ENCODE measurements at places on chromosomes 2 and 18.

DNA sequence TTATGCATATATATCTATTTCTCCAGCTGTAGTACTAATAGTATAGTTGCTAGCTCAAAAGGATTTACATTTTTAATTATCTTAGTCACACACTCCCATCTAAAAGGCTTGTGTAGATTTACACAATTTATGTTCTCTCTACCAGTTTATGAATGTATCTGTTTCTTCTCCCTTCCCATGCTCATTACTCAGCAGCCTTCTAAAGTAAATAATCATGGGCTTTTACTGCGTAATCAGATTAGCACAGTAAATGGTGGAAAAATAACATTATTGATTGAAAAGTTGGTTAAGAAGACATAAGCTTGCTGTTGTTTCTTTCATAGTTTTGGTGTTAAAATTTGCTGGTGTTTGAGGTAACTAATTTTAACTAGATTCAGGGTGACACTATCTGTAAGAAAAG is 81.8 kb downstream of the PTPN4 start:
- DNase-seq, result no peak

GRCh38 chr18:23300231-23300805 is 152.8 kb upstream of the RIOK3 start:
- peak; percentile 24 for DNase-seq

DNA sequence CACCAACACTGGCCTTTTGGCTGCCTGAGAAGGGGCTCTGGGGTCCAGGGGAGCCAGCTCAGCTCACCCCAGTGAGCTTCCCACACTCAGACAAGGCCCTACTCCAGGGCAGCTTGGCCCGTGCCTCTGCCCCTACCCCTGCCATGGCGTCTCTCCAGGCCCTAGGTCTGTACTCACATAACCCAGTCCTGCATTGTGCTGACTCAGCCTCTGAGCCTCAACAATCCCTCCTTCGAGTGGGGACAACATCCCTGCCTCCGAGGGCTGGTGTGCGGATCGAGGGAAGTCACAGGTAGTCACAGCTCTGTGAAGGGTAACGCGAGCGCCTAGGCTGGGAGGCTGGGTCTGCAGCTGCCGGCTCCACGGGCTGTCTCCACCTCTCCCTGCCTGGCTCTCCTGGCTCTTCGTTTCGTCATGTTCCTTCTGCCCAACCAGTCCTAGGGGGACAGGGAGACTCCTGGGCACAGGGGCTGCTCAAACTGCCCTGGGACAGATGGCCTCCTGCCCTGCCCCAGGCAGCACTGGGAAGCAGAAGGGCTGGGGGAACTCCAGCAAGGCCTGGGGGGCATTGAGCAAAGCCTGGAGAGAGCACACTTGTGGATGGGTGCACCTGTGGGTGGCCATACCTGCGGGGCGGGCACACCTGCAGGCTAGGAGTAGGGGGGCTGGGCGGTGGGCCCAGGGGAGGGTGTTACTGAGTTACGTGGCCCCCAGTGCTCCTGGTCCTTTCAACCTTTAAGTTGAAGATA is 74.6 kb downstream of the RRM2 start:
- DNase-seq, result no peak

GRCh38 chr2:147025646-147026585 is 818.9 kb upstream of the ACVR2A start:
- DNase-seq, result peak; percentile 98

- DNase-seq, result no peak
These were observed 93.5 kb upstream of the PARD3B start for GRCh38 chr2:204451766-204452165.

DNA sequence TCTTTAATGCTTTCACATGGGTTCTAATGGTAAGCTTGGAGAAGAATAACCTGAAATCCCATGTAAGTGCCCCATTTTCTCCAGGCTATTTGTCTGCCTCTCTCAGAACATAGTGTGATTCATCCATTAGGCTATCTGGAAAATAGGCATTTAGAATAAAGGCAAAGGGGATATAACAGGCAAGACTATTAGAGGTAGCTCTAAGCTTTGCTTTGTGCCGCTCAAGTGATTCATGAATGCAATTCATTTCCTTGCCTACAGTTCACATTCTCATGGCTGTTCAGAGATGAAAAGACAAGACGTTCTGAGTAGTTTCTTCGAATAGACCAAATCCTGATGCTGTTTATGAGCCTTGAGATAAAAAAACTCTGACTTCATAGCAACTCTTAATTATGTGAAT is 101.7 kb downstream of the ANKRD44 start:
- DNase-seq, result no peak

GRCh38 chr2:212595036-212595654 is 56.5 kb upstream of the ERBB4 start:
- peak; percentile 15 for DNase-seq

GRCh38 chr18:55302167-55302833 is 285.7 kb downstream of the TCF4 start:
- DNase-seq, result no peak

DNA sequence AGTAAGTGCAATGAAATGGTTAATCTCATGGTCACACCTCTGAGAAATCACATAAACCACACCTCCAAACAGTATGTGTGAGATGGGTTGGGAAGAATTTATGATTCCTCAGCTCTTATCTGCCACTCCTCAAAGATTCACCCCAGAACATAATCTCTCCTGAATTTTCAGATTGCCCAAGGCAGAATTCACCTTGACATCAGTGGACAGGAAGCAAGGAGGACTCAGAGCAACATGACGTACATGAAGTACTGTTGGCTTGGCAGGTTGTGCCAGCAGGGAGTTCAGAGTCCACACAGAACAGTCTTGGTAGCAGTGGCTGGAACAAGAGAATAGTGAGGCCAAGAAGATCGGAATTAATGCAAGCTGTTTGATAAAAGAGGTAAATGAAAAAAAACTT is 31.7 kb upstream of the CYBRD1 start:
- no peak for DNase-seq

GRCh38 chr18:24060644-24061043 is 46.1 kb downstream of the TTC39C start:
- DNase-seq, result peak; percentile 89

DNA sequence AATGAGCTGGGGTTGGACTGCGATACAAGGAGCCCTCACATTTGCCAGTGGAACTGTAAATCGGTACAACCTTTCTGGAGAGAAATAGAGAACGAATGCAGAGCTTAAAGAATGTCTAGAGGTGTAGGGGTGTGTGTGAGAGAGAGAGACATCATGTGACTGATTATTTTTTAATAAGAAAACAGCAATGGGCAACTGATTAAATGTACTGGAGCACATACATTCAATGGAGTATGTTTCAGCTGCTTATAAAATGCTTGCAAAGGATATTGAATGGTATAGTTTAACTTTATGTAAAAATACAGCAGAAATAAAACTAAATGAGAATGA is 391 bp upstream of the TMEM17 start:
- no peak for DNase-seq

- peak; percentile 3 for DNase-seq
These were observed 21.8 kb downstream of the ATAD2B start for GRCh38 chr2:23905155-23905554.

GRCh38 chr2:113757138-113757657 is 756 bp upstream of the SLC35F5 start:
- no peak for DNase-seq

- DNase-seq, result no peak
These were observed 322.3 kb downstream of the FSIP2 start for GRCh38 chr2:186060744-186061440.

DNA sequence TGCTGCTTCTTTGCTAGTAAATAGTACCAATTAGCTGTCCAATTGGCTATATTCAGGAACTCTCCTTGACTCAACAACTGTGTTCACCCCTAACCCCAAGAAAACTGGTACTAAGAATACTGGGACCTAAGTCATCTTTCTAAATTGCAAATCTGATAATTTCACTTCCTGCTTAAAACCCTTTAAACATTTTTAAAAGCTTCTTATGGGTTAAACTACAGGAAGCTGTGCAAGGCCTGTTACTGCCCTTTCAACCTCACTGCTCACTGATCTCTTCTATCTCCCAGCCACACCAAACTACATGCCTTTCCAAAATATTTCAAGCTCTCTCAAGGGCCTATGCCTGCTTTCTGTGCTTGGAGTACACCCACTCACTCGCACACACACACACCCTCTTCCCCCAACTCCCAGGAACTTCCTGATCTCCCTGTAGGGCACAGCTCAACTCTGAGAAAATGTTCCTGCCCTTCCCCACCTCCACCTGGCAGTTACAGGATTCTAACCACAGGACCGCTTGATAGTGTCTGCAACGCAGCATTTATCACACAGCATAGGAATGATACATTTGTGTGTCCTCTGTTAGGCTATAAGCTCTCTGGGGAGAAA is 6.7 kb downstream of the LMAN1 start:
- no peak for DNase-seq

DNA sequence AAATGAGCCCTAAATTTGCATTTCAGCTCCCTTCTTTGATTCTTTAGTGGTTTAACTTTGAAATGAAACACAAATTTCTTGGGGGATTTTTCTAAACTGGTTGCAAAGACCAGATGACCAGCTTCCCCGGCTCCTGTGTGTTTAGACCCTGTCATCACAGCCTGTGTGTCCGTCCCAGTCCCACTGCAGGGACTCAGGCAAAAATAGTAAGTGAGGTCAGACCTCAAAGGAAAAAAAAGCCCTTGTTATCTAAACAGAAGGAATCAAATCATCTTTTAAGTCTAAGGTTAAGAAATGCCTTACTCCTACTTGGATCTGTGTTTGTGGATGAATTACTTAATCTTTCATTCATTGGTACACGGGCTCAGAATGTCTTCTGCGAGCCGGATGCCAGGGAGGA is 423.7 kb downstream of the LPIN1 start:
- DNase-seq, result peak; percentile 20

- no peak for DNase-seq
These were observed 76.2 kb downstream of the FMNL2 start for GRCh38 chr2:152411154-152411553.

- DNase-seq, result no peak
These were observed 188.5 kb downstream of the MBD2 start for GRCh38 chr18:54035927-54036326.

DNA sequence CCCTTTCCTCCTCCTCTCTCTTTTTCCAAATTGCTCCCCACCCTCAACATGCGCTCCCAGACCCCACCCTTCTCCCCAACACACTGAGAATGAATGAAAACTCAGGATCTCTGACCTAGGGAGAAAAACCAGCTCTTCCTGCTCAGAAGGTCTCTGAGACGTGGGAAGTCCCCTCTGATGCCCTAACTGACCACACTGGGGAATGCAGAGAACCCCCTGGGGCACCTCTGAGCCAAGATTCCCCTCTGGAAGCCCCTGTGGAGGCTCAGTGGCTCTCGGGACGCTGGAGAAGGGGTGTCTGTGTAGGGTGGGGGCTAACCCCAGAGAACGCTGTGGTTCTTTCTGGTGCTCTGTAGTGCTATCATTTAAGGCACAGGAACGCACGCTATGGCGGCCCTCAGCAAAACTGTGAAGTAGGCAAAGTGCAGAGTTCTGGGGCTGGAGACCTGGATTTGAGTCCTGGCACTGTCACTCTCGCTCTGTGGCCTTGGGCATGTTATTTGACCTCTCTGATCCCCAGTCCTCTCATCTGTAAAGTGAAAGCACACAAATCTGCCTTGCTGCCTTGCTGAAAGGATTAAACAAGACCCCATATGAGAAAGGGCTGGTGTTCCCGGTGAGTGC is 17.1 kb downstream of the ATOH8 start:
- no peak for DNase-seq

DNA sequence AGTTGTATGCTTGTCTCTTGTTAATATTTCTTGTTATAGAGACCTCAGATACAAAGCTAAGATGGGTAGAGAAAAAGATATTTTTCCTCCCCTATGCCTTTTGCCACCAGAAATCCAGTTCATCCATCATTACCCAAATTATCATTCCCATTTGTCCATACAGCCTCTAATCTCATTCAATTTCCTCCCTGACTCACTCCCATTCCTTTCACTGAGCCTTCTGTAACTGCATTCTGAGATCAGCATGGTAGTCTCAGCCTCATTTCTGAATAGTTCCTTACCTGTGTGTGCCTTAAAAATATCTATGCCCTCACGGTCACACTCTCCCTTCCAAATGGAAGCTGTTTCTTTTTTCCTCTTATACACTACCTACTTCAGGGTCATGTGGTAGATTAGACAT is 15.7 kb upstream of the PIK3C3 start:
- DNase-seq, result no peak

- DNase-seq, result peak; percentile 2
These were observed 47.2 kb downstream of the MAP2 start for GRCh38 chr2:209471037-209471436.

DNA sequence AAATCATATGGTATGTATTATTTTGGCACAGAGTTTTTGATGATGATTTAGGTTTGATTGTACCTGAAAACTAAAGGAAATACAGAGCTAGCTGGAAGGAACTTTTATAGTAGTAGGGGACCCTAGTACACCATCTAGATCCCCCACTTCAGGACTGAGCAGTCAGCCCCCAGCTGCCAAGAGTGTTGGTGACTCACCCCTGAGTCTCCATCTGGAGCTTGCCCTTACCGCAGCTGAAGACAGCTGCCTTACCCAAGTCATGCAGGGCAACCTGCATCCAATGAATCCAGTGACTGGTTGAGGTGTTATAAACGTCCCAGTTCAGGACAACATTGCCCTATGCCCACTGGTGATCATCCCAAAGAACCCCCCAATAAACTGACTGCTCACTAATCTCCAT is 15.3 kb downstream of the PMS1 start:
- DNase-seq, result peak; percentile 49

GRCh38 chr18:50231621-50232020 is 34.7 kb downstream of the CFAP53 start:
- DNase-seq, result no peak

- no peak for DNase-seq
These were observed 54.0 kb downstream of the HRH4 start for GRCh38 chr18:24514439-24514838.

- no peak for DNase-seq
These were observed 460.7 kb upstream of the MEIS1 start for GRCh38 chr2:65974067-65974723.

- DNase-seq, result no peak
These were observed 101.2 kb downstream of the PTPN4 start for GRCh38 chr2:119860924-119861323.

DNA sequence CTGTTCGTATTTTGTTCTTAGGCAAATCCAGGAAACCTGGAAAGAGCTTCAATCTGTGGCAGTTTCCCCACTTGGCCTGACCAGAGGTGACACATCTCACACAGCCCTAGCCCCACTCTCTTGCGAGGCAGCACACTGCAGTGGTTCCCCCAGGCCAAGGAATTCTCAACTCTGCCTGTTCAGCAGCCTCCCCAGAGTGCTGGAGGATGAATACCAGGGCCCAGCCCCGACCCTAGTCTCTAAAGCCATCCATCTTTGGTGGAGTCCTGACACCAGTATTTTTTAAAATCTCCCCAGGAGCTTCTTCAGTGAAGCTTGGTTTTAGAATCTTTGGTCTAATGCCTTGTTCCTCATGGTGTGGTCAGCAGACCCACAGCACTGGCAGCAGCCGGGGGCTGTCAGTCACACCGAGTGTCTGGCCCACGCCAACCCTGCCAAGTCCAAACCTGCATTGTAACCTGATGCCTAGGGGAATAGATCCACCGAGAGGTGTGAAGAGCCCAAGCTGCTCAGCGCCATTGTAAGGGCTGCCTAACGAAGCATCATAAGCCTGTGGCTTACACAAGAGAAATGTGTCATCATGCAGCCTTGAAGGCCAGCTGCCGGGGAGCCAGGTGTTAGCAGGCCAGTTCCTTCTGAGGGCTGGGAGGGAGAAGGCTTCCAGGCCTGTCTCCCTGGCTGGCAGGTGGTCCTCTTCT is 428.7 kb upstream of the ID2 start:
- DNase-seq, result no peak
